ENCODE measurements at places on chromosomes 1 and 21.

DNA sequence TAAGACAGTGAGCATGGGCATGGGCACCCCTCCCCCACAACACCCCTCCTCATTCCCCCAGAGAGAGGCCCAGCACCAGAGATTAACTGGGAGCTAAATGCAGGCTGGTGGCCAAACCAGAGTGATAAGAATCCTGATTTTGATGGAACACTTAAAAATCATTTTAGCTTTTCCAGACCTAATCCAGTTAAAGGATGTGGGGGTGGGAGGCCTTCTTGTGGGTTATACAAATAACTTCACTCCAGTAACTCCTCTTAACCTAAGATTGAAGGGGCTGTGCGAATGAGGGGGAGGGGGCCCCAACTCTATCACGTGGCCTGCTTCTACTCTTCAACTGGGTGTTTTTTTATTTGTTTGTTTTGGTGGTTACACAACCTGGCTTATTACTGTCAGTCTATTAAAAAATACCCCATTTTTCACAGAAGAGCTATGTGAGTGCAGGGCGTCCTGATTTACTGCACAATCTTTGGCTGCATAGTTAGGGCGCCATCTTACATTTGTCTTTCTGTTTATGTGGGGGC, 398.1 kb upstream of the LYPLAL1 start:
- no peak for DNase-seq

GRCh38 chr1:241213139-241213538, 143.9 kb downstream of the RGS7 start:
- no peak for DNase-seq

- no peak for DNase-seq
Observed at GRCh38 chr1:43776043-43776761, 68.9 kb downstream of the ST3GAL3 start.

DNA sequence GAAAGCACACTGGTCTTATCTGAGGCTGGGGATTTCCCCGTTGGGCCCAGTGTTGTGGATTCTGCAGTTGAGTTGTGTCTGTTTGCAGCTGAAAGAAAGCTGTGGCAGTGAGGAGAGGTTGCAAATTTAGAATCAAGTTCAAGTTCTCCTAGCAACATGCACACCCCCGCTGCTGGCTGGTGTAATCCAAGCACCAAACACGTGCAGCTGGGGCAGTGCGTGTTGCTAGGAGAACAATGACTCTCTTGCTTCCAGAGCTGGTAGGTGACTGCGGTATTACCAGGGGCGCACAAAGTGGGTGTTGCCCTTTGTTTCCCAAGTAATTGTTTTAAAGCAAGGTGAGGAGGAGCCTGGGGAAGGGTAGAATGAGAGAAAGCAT, 91.5 kb downstream of the IER5 start:
- DNase-seq, result no peak

DNA sequence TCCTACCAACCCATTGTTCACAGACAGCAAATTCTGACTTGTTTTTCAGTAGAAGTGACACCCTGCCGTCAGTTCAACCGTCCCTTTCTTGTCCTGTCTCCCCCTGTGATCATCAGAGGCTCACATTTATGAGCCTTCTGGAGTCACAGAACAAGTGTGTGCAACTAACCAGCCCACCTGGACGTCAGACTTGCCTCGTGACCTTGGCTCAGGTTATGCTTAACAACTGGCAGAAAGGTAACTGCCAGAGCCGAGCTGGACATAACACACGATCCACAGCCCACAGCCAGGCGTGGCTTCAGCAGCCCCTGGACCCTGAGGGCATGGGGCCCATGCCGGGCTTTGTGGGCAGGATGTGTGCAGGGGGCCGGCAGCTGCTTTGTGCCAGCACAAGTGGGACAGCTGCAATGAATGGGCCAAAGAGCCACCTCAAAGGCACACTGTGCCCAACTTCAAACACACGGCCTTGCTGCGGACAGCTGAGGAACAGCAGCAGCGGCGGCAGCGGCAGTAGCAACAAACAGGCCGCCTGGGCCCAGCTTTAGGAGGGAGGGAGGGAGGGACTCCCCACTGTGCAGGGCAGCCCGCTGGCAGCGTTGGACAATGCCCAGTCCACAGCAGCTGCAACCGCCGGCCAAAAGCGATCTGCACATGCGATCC, 103.9 kb downstream of the ZBTB18 start:
- DNase-seq, result no peak

DNA sequence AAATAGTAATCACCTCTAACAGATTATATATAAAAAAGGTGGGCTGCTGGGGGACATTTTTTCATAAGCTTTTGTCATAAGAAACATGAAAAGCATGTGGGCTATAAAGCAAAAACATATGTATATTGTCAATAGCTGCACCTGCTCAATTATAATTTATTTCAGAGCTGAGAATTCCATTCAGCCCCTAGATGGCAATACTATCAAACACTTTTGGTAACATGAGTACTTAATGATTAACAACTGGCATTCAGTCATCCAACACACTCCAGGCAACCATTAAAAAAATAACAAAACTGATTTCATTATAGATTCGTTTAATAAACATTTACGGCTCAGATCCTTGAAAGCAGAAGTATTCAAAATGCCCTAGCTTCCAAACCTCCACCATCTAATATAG, 115.1 kb downstream of the KCTD3 start:
- DNase-seq, result no peak

- no peak for DNase-seq
Observed at GRCh38 chr1:211932231-211932932, 101.8 kb upstream of the LPGAT1 start.

- DNase-seq, result no peak
Observed at GRCh38 chr1:222301652-222302051, 246.3 kb downstream of the HHIPL2 start.

DNA sequence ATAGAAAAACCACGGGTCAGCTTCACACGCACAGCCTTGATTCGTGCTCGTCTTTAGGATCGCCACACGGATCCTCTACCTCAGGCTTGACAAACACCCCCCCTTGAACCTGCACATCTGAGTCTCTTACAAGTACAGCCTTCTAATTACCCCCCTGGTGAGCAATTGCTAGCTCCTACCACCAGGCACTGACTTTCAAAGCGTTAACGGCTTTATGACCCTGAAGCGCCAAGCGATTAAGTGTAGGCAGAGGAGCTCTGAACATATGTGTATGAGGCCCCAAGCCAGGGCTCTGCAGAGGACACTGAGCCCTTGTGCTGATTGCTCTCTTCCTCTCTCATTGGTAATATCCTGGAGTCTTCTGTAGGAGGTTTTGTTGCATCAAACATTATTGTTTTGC, 55.7 kb upstream of the EPHA8 start:
- DNase-seq, result no peak

All from tibial artery (tissue), 4 donors.